HS-5 (cell line): ENCODE measurements at places on chromosomes 1 and 21.
A peak's percentile ranks its signal among the peaks of the same experiment; 100 is the strongest.

GRCh38 chr1:213260311-213261075, 209.5 kb downstream of the RPS6KC1 start:
- no peak for DNase-seq

GRCh38 chr1:55716151-55716550, 501.0 kb upstream of the USP24 start:
- no peak for DNase-seq

DNA sequence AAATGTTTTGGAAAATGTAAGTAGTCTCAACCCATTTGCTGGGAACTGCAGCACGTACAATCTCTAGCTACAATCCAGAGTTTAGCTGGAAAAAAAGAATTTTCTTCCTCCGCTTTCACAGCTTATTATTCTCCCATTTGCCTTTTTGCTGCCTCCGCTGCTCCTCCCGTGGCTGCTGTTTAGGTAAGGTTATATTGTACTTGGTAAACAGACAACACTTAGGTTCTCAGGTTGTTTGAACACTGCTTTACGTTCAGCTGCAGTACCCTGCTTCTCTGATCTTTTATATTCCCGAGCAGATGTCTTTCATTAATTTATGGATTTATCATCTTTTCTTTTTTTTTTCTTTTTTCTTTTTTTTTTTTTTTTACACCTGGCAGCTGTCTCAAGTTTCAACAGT, 14.3 kb downstream of the PROX1 start:
- no peak for DNase-seq

DNA sequence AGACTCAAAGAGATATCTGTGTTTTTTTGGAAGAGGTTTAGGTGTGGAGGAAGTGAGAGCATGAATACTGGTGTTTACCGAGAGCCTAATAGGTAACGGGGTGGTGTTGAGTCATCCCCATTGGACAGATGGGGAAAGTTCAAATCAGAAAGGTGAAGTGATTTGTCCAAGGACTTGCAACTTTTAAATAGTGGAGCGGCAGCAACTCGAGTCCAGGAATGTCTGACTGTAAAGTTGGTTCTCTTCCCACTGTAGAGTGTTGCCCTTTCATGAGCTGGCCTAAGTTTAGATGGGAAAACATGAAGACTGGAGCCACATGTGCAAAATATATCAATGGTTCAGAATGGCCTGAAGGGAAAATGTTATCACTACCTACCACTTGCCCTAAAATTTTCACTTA, 125.7 kb downstream of the LYPLAL1 start:
- DNase-seq = no peak

DNA sequence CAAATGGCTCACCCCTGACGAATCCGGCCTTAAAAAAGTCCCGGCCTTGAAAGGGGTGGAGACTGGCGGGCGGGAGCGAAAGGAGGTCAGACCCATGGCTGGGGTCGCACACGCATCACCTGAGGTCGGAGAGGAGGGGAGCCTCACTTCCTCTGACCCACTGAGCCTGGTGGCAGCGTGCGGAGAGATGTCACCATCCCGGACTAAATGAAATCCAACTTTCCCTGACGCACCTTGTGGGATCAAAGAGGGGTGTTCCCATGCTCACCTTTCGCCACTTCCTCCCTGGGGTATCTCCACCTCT, 709 bp upstream of the SLC41A1 start:
- peak; percentile 22 for DNase-seq

GRCh38 chr1:179883040-179883744, 1.1 kb downstream of the TOR1AIP1 start:
- no peak for DNase-seq

- DNase-seq = no peak
These were observed 5.0 kb downstream of the SELP start for GRCh38 chr1:169624912-169625311.

DNA sequence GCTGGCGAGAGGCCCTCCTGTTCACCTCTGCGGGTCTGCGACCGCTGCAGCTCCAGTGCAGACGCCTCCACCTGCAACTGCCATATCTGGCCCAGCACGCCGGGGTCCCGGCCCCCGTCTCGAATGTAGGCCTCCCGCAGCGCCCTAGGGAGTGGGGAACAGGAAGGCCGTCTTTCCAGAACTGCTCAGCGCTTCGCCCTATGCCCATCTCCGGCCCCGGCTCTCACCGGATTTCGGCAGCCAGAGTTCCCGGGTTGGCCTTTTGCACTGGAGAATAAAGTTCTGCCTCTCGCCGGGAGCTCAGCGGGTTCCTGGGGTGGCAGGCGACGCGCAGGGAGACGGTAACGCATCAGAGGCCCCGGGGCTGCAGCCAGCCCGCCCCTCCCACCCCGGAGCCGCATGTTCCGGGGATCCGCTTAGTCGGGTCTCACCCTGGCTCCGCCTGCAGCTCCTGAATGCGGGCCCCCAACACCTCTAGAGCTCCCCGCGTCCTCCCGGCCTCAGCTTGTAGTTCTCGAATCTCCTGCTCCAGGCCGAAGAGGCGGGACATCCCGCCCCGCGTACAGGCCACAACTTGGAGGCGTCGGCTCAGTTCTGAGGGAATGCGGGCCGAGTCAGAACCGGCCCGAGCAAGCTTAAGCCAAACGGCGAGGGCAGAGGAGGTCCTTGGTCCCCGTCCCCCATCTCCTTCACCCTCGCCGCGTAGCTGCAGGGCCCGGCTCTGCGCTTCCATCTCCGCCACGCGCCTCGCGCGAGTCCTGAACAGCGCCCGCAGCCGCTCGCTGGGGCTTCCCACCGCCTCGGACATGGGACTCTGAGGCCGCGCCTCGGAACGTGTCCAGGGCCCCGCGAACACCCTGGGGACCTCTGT, 1.1 kb downstream of the CCDC17 start:
- no peak for DNase-seq

DNA sequence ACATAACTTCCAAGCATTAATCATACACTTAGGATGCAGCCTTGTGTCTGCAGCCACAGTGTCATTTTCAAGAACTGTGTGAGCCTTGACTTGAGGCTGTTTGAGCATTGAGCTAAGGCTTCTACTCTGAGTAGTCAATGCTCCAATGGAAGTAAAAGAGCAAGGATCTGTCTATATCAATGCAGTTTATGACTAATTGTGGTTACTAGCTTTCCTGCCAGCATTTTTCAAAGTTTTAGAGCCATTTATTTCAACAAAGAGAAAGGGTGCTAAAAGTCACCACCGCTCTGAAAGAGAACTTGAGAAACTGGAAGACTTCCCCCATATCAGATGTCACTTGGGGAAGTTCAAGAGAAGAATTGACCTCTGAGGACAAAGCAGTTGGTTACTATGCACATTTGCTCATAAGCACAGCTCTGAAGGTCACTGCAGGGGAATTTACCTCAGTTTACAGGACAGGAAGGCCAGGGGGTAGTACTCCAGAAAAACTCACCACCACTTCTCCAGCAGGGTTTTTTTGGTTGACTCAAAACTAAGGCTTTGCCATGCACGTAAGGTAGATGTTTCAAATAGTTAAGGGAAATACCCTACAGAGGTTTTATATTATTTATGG, 24.5 kb upstream of the RGS1 start:
- DNase-seq = peak; percentile 48

DNA sequence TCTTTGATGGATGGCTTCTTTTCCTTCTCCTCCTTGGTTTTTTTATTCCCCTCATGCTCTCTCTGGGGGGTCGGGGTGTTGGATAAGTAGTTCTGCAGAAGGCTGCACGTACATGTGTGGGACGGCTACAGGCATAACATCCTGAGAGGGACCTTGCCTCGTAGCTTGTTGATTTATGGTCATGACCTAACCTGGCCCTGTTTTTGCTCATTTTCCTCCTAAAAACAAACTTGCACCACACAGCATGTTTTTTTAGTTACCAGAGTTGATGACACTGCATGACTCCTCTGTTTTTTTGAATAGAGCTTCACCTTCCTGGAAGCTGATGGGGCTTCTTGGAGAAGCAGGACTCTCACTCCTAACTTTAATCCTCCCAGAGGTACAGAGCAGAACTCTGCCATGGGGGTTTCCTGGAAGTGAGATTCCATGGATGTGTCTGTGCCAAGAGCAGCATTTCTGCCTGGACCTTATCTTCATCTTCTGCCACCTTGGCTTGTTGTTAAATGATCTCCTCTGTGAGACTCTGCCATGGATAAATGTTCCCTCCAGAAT, 114.7 kb downstream of the PAPPA2 start:
- no peak for DNase-seq

- DNase-seq = peak; percentile 91
These were observed 200.0 kb downstream of the GABPA start for GRCh38 chr21:25934771-25935224.
